ENCODE measurements at places on chromosomes 4 and X.

- DNase-seq: no peak
Measured at GRCh38 chr4:6107886-6108285, 89.7 kb upstream of the C4orf50 start.

GRCh38 chr4:90643156-90643555, 516.0 kb downstream of the CCSER1 start:
- no peak for DNase-seq

- DNase-seq: no peak
Measured at GRCh38 chrX:16822723-16823122, 36.5 kb downstream of the TXLNG start.

DNA sequence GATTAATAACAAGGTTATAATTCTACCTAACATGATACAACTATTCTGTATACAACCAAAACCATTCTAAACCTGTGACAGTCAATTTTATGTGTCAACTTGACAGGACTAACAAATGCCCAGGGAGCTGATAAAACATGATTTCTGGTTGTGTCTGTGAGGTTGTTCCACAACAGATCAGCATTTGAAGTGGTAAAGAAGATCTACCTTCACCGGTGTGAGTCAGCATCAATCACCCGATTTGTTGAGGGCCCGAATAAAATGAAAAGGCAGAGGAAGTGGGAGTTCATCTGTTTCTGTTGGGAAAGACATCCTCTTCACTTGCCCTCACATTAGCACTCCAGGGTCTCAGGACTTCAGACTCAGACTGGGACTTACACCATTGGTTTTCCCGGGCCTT, 187.9 kb downstream of the MAB21L2 start:
- DNase-seq: no peak

- no peak for DNase-seq
Measured at GRCh38 chr4:45229206-45229605, 502.9 kb upstream of the GNPDA2 start.

- no peak for DNase-seq
Measured at GRCh38 chr4:68929076-68929737, 22.4 kb downstream of the UGT2A3 start.

DNA sequence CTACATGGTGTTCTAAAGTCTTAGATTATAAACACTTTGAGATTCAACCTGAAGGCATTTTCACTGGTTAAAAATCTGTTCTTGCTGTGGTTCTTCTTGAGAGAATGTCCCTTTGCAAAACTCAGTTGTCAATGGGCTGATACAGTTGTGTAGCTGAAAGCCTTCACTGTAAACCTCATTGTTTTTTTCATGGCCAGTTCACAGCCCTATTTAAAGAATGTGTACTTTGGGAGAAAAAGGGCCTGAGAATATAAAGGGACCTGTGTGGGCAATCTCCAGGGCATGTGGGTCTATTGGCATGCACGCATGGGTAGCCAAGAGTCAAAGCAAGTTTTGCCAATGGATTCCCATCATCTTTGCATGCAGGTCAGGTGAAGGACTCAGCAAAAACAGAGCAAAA, 7.8 kb upstream of the MAP7D3 start:
- DNase-seq: no peak

DNA sequence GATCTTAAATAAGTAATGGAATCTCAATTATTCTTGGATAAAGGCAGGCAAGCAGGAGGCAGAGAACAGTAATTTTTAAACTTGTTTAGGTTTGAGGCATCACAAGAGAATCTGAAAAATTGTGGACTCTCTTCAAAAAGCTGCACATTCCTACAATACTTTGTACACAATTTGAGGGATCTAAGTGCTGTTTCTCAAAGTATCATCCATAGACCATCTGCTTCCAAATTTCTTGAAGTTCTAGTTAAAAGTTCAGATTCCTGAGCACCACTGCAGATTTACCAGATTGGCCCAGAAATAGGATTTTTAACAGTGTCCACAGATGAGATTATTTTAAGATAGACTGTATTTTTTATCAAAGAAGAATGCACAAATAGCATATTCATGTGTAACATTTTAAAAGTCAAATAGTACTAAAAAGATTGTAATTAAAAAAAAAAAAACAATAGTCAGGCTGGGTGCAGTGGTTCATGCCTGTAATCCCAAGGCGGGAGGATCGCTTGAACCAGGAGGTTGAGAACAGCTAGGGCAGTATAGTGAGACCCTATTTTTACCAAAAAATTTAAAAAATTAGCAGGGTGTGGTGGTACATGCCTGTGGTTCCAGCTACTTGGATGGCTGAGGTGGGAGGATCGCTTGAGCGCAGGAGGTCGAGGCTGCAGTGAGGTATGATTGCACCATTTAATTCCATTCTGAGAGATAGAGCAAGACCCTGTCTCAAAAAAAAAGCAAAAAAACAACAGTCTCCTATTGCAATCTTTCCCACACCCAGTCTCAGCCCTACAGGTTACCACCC, 14.2 kb upstream of the FNIP2 start:
- DNase-seq: no peak

DNA sequence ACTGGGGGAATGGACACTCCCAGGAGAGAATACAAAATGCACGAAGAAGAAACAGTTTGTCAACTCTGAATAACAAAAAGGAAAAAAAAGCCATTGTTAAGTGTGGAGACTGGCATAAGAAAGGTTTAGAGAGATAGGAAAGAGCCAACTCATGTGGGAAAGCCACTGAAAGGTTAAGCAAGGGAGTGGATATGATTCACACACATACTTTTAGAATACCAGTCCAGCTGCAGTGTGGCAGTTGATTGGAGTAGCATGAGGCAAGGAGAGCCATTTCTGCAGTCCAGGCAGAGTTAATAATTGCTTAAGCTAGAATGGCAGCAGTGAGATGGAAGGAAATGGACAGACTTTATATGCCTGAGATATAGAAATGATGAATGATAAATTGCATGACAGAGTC, 36.9 kb upstream of the ADAD1 start:
- DNase-seq: no peak

DNA sequence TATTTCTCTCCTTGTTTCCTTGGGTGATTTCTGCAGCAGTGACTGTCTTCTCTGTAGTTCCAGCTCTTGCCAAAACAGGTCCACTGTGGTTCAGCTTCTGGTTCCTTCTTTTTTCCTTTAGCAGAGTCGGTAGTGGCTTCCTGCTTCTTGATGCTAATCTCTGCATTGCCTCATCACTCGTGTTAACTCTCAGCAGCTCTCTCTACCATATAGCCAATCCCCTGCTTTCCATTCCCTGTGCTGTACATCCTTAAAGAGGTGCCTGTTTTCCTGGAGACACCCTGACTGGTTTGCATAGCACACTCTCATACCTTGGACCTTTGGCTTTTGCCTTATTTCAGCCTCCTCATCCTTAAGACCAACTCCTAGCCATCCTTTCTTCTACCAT, 191.2 kb upstream of the LNX1 start:
- DNase-seq: no peak
